ENCODE measurements at places on chromosomes 3 and 15.

DNA sequence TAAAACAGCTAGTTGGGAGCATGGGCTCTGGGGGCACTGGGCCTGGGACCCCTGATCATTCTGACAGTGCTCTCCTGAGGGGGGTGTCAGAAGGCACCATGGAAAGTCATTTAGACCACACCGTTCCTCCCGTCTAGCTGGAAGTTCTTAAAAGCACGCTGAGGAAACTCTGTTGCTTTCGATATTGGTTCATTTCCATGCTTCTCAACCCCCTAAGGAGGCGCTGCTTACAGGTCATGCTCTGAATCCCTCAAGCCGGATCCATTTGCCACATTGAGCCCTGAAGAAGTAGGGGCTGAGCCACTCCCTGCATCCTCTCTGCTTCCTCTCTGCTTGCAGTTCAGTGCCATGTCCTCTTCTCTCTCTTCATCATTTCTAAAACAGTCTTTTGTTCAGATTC is 187.2 kb downstream of the CACNA2D3 start:
- DNase-seq, result no peak

DNA sequence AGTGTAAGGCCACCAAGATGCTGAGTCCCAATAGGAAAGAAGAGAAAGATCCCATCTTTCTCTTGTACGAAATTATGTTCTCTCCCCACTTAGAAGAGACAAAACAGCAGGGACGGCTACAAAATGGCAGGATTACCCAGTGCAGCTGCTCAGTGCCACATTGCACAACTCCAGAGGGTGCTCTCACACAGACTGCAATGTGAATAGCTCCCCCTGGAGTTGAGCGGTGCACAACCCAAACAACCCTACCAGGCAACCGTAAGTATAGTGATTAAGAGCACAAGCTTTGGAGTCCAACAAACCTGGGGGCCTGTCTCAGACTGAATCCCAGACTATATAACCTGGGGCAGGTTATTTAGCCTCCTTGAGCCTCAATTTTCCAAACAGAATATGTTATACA is 3.1 kb upstream of the BHLHE40 start:
- no peak for DNase-seq

DNA sequence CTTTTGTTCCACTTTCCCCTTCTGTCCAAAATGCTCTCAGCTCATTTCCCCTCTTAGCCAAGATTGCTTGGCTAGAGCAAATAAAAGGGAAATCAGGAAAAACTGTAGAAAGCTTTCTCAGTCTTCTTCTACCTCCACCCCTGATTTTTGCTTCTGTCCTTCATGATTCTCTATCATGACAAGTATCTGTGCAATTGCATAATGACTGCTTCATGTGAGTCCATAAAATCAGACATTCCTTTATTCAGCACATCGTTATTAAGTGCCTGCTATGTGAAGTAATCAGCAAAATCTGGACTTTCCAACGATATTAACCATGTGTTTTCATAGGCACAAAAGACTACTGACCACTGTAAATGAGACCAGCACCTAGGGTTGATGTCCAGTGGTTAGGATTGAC is 321.5 kb upstream of the CBLB start:
- DNase-seq, result no peak

DNA sequence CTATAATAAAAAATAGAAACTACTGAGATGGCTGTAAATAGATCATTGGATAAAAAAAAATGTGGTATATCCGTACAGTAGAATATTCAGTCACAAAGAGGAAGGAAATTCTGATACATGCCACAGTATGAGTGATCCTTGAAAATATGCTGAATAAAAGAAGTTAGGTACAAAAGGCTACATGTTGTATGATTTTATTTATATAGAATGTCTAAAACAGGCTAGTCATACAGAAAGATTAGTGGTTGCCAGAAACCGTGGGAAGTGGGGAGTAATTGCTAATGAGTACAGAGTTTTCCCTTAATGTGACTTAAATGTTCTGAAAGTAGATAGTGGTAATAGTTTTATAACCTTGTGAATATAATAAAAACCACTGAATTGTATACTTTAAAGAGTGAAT is 24.9 kb upstream of the FAH start:
- no peak for DNase-seq

DNA sequence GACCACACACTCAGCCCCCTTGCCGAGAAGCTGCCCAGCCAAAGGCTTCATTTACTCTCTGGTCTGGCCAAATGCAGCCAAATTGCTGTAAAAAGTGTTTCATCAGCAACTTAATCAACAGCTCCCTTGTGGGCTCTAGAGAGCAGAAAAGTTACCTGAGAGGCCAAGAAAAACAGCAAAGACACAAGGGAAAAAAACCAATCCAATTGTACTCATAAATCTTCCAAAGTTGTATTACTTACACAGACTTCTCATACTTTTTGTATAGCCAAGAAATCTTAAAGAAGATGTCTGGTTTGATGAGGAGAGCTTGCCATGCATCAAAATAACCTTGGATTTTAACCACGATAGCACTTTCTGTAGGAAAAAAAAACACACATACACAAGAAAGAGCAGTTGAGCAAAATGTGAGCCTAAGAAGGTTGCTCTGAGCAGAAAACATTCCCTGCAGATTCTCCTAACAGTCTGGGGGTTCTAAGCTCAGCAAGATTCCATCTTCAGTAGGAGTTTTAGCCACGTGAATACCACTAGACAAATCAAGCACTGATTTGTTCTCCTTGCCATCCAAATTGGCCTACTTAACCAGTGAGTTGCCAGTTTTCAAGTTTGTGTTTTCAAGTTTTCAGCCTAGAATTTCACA is 120.0 kb downstream of the CYP19A1 start:
- no peak for DNase-seq

GRCh38 chr3:132535575-132536441 is 61.3 kb upstream of the ACKR4 start:
- peak; percentile 11 for DNase-seq

- no peak for DNase-seq
These were observed 28.0 kb upstream of the TMOD3 start for GRCh38 chr15:51801391-51801835.

DNA sequence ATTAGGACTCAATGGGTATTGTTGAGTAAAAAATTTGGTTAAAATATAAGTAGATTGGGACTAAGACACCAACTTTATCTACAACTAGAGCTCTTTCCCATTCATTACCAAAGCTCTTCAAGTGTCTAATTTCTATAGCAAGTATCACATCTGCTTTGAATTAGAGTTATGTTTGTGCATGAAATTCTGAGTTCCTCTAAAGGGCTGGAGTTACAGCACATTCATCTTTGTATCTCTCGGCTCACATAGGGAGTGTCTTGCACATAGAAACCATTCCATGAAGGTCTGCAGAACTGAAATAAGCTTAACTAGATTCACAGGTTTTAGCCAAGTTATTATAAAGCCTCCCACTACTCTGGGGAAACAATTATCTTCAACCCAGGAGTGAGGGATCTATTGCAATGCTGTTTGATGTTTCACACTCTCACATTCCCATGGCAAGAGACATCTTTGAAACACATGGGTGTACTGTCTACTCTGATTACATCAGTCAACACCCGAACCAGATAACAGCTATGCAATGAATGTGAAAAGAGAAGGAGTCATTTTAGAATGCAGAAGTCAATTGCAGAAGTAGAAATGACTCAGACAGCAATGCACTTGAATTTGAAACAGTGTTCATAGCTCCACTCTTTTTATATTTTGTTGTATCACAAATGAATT is 93.1 kb upstream of the KBTBD8 start:
- no peak for DNase-seq

DNA sequence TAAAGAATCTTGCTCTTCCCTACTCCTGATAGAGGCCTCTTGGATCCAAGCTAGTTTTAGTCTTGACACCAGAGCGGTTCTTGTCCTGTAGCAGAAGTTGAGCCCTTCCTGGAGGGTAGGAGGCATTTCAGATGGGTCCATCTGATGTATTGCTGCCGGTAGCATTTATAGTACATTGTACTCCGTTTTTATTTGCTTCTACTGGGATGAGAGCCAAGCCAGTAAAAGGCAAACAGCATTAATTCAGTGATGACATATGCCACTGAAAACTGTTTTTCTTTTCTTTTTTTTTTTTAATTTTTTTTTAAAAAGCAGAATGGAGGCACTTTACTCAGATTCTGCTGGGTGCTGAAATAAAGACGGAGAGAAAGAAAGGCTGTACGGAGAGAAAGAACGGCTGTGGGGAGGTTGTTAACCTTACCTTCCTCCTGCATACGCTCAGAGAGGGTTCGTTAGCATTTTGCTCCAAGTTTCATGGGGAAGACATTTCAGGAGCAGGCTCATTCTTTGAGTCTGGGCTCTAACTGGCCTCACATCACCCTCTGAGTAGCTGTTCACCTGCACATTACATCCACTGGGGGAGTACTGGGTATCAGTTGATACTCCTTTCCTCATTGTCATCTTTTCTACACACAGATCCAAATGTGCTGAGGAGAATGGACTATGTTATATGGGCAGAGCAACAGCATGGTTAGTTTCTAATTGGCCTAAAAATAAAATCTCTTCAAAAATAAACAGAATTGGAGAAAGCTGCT is 161.5 kb downstream of the FEZF2 start:
- DNase-seq, result no peak

DNA sequence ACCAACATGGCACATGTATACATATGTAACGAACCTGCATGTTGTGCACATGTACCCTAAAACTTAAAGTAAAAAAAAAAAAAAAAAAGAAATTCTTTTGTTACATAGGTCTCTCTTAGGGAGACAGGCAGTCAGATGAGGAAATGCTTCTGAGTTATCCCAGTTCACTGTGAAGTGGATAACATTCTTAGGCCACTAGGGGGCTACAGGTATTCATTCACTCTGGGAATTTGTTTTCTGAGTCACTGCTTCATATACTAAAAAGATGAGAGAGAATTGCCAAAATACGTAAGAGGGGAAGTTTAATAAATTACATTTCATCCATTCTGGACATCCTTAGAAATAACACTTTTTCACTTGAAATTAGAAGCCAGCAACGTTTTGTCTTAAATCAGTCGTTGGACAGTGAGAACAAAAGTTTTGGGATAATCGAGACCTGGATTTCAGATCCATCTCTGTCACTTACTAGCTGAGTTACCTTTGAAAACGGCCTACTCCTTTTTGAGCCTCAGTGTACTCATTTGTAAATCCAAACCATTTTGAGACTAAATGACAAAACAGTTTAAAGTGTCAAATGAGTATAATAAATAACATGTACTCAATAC is 738.4 kb upstream of the ALCAM start:
- DNase-seq, result no peak

- DNase-seq, result no peak
These were observed 50.3 kb upstream of the SLC6A6 start for GRCh38 chr3:14352002-14352627.

DNA sequence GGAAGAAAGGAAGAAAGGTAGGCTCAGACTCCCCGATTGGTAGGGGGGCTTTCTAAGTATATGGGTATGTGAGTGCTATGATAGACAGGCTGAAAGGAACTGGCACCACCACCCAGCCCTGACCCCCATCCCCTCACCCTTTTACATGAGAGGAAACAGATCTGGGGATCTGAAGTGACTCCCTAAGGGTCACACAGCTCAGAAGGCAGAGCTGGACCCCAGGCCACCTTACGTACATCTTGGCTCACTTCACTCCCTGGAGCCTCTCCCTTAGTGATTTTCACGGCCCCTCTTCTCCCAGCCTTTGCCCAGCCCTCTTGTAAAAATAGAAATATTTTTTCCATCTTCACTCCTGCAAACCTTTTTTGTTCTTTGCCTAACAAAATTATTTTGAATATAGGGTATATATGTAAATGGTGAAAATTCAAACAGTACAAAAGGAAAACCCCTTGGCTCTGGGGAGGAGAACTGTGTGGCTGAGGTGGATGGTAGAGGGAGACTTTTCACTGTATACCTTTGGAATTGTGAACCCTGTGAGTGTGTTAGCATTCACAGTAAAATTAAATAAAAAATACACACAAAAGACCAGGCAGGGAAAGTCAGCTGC is 34.8 kb upstream of the POLG start:
- no peak for DNase-seq

DNA sequence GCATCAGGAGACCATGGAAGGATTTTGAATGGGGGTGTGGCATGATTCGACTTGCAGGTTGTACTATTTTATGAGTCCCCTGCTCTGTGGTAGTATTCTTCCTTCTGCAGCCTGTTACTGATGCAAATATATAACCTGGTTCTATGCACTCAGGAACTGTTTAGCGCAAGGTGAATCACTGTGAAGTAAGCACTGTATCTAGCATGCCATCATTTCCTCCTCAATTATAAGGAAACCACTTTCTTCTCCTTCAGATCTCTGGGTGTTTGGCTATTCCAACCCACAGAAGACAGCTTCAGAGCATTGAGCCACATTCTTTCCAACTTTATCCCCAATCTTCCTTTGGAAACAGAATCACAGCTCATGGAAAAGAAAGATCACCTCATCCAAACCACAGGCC is 176.7 kb downstream of the DIPK2A start:
- DNase-seq, result no peak

- DNase-seq, result no peak
These were observed 12.1 kb downstream of the CSNK1G1 start for GRCh38 chr15:64343841-64344240.

DNA sequence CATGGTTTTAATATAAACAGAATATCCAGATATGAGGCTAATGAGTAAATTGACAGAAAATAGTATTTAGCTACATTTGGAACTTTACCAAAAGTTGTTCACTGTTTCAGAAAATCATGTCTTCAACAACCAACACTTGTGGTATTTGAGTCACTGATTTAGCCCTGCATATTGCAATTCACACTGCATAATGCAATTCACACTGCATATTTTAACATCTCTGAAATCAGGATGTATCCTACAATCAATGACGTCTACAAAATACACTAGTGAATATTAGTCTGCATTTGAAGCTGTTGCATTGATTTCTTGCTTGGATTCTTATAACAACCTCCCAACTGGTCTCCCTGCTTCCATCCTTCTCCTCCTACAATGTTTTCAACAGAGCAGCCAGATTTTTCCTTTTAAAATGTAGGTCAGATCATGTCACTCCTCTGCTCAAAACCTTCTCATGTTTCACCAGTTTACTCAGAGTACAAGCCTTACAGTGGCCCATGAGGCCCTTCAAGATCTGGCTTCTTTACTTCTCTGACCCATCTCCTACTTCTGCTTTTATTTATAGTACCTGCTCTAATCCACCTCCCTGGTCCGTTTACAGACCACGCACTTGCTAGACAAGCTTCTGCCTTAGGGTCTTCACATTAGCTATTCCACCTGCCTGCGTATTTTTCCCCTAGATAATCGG is 11.4 kb upstream of the RAB11A start:
- no peak for DNase-seq

DNA sequence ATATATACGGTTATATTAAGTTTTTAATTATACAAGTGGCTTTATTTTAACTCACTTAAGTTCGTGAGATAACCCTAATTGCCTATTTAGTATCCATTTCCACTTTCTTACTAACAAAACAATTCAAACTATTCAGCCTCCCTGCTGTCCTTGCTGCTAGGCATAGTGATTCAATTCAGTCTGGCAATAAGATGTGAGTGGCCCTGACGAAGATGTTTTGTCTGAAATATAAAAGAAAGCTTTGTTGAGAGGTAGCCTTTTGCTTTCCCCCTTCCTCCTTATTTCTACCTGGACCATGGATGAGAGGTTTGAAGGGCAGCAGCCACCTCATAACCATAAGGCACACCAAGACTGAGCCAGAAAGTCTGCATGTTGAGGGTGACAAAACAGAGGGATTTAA is 89.3 kb upstream of the TRIM42 start:
- DNase-seq, result no peak
